ENCODE measurements at places on chromosomes 7 and 10.

DNA sequence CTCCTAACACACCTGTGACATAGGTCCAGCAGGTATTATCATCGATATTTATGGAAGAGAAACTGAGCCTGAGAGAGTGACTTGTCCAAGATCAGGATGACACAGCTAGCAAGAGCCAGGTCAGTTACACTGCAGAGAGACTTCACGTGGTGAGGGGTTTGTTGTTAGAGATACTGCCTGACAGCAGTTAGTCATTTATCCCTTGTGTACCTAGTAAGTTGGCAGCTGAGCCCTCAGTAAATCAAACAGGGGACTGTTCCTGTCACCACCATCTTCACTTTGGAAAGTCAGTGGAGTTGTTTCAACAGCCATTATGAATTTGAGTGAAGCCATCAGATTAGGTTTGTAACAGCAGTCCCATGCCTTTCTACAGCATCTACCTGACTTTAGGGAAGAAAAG, 87.5 kb upstream of the GATA3 start:
- DNase-seq = no peak

DNA sequence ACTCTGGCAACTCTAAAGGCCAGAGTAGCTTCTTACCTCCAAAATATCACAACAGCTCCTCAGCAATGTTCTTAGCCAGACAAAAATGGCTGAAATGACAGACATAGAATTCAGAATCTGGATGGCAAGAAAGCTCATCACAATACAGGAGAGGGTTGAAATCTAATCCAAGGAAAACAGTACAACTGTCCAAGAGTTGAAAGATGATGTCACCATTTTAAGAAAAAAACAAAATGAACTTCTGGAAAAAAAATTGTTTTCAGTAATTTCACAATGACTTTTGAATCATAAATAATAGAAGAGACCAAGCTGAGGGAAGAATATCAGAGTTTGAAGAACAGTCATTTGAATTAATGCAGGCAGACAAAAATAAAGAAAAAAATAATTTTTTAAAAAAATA, 479.5 kb downstream of the ZWINT start:
- DNase-seq = no peak

DNA sequence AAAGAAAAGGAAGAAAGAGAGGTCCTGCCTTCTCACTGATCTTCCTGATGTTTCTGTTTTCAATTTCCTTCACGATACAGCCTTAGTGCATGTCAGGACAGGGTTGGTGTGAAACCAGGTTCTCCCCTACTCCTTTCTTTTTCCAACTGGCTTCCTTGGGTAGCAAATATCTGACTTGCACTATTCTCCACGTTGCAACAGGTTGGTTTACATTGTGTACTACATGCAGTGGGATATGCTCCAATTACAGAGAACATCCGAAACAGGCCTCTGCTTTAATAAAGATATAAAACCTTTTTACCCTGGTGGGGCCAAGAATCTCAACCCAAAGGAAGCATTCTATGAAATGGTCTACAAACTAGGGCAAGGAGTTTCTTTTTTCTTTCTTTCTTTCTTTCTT, 16.9 kb upstream of the CREB5 start:
- no peak for DNase-seq

GRCh38 chr10:110344622-110345021, 39.9 kb upstream of the SMNDC1 start:
- DNase-seq = no peak

DNA sequence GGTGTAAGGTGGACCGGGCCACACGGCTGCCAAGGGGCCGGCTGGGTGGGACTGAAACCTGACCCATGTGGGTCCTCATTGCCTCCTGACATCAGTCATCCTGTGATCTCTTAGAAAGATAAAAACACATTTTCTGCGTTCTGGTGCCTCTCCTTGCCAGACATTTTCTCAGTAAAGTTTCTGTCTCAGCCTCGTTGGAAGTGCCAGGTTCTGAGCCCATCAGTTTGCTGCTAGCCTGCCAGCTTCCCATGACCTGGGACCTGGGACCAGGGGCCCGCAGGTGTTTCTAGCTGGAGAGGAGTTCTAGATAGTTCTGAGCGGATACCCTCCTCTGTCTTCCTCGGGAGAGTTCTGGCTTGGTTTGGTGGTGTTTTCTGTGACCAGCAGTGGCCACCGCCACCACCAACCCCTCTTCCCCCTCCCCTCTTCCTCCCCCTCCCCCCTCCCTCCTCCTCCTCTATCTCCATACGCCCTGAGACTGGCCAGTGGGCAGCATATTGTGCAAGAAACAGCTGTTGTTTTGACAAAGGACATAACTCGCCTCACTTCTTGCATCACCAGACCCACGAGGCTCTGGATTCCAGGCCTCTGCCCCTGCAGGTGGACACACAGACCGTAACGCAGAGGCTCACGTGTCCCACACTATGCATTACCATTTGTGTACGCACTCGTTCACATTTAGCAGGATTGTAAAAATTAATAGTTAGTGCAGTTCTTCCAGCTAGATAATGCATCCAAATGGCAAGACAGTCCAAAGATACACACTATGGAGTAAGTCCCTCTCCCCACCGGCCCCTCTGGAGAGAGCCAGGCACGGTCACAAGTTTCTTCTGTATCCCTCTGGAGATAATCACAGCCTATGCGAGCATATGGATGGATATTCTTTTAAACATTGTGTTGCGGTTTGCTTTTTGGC, 94.6 kb downstream of the CUX1 start:
- DNase-seq = no peak

DNA sequence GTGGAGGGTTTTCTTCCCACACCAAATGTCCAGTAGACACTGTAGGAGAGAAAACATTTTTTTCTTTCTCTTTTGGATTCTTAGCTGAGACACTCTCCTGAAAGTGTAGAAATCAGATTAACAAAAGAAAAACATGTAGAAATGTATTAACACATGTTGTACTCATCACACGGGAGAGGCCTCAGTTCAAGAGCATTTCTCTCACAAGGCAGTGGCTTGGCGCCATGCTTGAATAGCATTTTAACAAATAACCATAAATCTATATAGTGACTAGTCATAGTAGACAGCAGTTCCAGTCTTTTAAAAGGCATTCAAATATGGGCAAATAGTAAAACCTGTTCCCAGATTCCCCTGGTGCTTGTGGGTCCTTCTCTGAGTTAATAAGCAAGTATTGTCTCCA, 38.3 kb upstream of the GHITM start:
- DNase-seq = no peak

- DNase-seq = no peak
Measured at GRCh38 chr7:138105221-138105620, 29.0 kb downstream of the AKR1D1 start.

DNA sequence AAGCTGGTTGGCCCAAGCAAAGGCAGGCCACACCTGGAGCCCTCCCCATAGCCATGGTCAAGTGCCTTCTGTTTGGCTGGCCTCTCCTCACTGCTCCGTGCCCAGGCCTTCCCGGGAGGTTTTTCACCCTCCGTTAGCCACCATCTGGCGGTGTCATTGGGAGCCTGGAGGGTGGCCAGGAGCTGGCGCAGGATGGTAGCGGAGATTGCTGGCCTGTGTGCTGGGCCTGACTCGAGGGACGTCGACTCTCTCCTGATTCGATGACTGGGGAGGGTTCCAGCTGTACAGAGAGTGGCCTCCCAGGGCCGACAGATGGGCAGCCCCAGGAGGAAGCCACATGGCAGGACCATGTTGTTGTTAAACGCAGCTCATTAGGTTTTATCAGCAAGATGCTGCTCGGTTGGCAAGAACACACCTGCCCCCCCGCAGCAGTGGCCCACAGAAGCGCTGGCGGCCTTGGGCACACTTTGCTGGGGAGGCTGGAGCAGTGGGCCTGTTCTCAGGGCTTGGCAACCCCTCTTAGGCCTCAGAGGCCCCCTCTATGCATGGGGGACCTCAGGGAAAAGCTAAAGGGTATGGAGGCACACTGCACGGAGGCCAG, 64.0 kb upstream of the CACUL1 start:
- no peak for DNase-seq

DNA sequence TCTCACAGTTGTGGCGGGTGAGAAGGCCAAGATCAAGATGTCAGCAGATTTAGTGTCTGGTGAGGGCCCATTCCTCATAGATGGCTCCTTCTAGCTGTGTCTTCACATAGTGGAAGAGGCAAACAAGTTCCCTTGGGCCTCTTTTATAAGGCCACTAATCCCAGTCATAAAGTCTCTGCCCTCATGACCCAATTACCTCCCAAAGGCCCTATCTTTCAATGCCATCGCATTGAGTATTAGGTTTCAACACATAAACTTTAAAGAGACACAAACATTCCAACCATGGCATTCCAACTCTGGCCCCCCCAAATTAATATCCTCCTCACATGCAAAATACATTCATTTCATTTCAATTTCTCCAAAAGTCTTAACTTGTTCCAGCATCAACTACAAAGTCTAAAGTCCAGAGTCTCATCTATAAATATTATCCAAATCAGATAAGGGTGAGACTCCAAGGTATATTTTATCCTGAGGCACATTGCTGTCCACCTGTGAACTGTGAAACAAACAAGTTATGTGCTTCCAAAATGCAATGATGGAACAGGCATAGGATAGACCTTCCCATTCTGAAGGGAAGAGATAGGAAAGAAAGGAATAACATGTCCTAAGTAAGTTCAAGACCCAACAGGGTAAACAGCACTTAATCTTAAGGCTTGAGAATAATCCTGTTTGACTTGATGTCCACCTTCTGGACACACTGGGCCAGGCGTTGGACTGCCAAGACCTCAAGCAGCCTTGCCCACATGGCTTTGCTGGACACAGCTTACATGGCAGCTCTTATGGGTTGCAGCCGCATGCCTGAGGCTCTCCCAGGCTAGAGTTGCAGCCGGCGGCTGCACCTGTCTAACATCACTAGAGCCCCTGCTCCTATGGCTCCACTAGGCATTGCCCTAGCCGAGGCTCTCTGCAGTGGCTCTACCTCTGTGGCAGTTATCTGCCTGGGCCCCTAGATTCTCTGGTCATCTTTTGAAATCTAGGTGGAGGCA, 312.8 kb downstream of the TNS3 start:
- no peak for DNase-seq

DNA sequence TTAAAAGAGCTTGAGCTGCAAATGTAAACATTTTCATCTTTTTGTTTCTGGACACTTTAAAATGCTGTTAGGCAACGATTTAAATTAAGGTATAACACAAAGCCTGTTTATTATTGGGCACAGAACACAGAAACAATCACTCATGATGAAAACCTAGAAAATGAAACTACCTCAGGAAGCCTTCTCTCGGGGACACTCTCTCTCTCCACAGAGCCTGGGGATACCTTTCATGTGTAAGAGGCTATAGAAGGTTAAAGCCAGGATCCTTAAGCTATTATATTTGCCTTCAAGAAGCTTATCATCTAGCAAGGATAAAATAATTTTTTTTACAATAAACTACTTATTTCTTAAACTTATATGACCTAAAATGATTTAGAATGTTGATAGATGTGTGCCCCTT, 194.1 kb downstream of the SKAP2 start:
- DNase-seq = no peak

GRCh38 chr7:84297616-84298015, 103.0 kb upstream of the SEMA3A start:
- no peak for DNase-seq

DNA sequence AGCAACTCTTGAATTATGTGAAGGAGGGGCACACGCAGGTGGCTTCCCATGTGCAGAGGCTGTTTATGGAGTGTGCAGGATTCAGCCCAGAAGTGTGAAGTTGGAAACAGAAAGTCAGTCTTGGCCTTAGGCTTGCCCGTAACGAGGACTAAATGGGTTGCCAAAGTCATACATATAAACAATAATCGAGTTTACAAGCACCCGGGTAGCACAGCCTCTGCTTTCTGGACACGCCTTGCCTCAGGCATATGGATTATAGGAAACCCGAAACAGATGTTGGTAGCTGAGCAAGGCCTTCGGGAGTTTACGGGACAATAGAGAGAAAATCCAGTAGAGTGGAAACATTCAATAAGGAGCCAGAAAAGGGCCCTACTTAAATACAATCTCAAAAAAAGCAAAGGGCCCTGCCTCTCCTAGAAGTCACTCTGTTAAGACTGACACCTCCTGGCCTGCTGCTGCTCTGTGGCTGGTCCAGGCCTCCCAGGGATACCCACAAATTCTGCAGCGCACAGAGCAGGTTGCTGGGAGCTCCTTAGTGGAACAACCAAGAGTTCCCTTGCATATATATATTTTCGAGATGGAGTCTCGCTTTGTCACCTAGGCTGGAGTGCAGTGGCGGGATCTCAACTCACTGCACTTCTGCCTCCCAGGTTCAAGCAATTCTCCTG, 48.5 kb downstream of the SMKR1 start:
- DNase-seq = no peak
